ENCODE measurements at places on chromosomes 12 and 14.

GRCh38 chr14:67528276-67528675, 4.8 kb upstream of the PLEKHH1 start:
- no peak for DNase-seq

GRCh38 chr14:102255401-102256190, 49.4 kb downstream of the MOK start:
- DNase-seq = no peak

- no peak for DNase-seq
Observed at GRCh38 chr12:105433804-105434203, 103.3 kb downstream of the C12orf75 start.

DNA sequence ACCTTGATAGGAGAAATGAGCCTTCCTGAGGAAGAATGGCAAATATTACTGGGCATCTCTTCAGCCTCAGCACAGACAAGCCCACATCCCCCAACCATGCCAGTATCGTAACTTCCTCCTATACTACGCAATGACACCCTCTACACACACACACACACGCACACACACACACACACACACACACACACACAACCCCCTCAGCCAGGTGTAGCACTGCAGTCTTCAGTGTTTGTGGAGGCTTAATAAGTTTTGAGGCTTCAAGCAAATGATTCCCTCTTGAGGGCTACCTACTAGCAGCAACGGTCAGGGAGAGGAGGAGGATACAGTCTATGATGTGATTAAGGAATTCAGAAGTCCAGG, 1.6 kb downstream of the DGKA start:
- DNase-seq = no peak

GRCh38 chr14:104734991-104735779, 11.2 kb downstream of the ADSS1 start:
- no peak for DNase-seq

DNA sequence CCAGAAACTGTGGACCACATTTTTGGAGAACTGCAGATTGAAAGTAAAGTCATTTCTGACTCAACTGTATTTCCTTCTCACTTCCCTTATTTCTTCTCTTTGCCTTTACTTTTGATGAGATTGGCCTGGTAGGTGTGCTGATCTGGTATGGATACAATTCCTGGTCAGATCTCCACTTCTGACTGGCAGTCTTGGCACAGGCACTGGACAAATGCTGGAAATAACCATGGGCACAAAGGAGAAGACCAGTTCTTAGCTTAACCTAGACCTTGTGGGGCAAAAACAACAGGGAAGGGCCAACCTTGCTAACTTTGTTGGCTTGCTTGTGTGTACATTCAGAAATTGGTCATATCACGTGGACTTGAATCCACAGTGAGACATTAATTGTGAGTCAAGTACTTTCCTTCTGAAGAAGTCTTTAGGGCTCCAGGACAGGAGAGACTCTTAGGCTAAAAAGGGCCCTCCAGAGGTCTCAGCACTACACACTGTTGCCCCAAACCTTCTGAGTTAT, 75.0 kb downstream of the DIP2B start:
- DNase-seq = no peak

All from NCI-H1092 treated with DMSO at 0.1 percent for 48 hours (cell line).